ENCODE measurements at places on chromosomes 16 and 17. TPM values are rescaled to one million over a fixed set of nuclear protein-coding genes. Genes with fewer than 3 reads are reported as not detected.

- no peak for DNase-seq
Measured at GRCh38 chr17:43025290-43025657, 243 bp downstream of the RND2 start.

DNA sequence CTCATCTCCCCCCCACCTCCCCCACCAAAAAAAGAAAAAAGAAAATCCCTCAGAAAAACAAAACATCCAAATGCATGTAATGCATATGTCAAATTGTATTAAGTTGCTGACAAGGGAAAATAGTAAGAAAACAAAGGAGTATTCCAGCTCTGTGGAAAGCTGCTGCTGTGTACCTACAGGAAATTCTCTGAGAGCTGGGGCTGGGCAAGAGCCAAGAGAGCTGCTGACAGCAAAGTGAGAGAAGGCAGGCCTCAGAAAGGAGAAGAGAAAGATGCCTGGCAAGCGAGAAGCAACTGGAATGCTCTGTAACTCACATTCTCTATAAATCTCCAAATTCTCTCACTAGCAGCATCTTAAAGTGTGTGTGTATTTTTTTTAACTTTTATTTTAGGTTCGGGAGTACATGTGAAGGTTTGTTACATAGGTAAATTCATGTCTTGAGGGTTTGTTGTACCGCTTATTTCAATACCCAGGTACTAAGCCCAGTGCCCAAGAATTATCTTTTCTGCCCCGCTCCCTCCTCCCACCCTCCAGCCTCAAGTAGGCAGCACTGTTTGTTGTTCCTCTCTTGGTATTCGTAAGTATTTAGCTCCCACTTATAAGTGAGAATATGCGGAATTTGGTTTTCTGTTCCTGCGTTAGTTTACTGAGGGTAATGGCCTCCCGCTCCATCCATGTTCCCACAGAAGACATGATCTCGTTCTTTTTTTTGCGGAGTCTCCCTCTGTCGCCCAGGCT lies 24.4 kb downstream of the CNTROB start:
- DNase-seq, result peak; percentile 13

DNA sequence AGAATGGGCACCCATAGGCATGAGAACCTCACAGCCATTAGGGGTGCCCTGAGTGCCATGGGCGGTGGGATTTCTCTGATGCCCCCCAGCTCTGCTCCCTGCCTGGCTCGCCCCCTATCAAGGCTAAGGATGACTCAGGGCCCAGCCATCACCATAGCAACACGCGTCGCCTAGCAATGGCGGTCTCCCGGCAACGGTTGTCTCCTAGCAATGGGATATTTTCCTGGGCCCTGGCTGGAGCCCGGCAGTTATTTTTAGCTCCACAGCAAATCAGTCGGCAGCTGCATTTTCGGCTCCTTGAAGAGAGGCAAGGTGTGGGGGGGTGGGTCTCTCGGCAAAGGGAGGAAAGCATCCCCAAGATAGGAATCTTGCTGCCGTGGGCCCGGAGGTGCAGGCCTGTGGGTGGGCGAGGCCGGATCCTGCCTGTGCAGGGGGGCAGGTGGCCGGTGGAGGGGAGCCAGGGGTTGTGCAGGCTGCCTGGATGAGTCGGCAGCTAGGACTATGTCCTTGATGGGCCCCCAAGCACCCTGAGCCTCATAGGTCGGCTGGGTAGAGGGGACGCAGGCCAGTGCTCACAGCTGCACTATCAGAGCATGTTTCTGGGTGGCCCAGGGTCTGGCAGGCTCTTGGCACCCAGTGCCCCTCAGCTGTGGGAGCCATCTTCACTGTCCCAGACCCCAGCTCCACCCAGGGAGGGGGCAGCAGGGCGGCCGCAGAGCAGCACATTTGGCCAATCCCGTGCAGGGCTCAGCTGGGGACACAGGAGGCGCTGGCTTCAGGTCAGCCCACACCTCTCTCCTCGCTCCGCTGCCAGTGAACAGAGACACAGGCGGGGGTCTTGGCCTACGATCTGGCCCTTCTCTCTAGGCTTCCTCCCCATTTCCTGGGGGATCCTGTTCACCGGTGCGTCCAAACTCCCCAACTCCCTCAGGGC lies 4.2 kb upstream of the FBXL16 start:
- DNase-seq, result no peak

- no peak for DNase-seq
Measured at GRCh38 chr17:38324772-38325171, 19.0 kb downstream of the GPR179 start.

DNA sequence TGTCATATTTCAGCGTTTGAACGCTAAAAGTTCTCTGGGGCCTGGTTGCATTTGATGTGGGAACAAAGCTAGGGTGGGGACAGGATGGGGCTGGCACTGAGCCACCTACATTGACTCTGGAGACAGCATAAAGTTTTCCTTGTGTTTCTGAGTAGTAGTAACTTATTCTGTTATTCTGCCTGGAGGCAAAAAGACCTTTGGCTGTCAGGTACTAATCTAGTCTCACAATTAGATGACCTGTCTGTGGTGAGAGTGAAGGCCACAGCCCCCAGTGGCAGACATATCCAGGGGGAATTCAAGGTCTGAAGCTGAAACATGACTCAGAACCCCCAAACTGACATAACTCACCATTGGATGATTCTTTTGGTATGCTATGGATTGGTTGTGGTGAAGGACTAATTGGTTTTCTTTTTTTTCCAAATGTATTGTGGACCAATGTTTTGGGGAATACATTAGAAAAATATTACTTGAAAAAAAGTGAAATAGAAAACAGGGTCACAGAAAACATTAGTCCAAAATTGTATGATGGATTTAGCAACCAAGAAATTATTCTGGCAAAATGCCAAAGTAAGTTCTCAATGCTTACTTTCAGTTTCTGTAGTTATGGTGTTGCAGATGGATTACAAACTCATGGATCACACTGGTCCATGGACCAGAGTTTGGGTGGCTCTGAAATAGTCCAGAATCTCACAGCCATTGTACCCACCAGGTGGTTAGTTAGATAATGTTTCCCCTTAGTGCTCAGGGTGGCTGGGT lies 10.5 kb upstream of the SALL1 start:
- no peak for DNase-seq

- no peak for DNase-seq
Measured at GRCh38 chr16:30351586-30352419, 3.3 kb downstream of the CD2BP2 start.

Gene TMC5
- total RNA-seq, result 73.4 TPM

Gene KRT33B
- not detected for total RNA-seq

- DNase-seq, result no peak
Measured at GRCh38 chr17:80753685-80754345, 209.2 kb downstream of the RPTOR start.

Gene CACNG3
- not detected for total RNA-seq

All from mucosa of descending colon (tissue), 3 donors.